Activated effector memory CD4-positive, alpha-beta T cell treated with anti-CD3 and anti-CD28 coated beads, Interleukin-2, amount 50 U/mL, for 16 hours (primary cell): ENCODE measurements at places on chromosomes 6 and 20.

DNA sequence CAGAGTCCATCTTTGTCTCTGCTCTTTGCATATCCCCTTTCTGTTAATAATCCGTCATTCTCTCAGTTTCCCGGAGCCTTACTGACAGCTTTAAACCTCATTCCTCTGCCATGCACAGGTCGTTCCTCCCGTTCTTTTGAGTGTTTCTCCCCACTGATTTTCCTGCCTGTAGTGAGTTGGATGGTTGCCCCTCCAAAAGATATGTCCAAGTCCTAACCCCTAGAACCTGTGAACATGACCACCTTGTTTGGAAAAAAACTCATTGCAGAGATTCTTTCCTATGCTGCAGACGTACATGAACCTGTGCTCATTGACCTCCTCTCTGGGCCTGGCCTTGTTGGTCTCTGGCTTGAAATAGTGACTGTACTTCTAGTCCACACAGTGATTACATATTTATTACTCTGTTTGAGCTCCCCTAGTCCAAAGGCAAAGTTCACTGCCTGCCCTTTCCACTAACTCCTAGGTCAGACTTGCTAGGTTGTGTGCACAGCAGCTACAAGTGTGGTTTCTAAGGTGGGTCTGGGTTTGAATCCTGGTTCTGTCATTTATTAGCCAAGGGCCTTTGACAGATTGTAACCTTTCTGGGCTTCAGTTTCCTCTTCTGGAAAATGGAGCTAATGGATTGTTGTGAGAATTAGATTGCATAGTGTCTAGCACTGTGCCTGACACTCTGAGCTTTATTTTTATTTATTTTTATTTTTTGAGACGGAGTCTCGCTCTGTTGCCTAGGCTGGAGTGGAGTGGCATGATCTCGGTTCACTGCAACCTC is 29.3 kb downstream of the PPARD start:
- no peak for DNase-seq

DNA sequence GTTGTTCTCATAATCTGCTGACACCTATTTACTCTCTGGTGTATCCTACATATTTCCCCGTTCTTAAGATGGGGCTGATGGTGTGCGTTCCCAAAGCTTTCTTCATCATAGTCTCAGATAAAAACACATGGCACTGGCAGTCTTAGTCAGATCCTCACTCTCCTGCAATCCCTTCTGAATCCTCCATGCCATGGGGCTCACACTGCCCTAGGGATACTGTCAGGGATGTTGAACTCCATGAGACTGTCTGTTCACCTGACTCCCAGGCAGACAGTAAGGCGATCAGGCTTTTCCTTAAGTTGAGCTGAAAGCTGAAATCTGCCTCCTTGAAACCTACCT is 76.0 kb downstream of the SLX4IP start:
- no peak for DNase-seq

- DNase-seq = no peak
Observed at GRCh38 chr6:132388291-132388690, 13.0 kb downstream of the MOXD1 start.

DNA sequence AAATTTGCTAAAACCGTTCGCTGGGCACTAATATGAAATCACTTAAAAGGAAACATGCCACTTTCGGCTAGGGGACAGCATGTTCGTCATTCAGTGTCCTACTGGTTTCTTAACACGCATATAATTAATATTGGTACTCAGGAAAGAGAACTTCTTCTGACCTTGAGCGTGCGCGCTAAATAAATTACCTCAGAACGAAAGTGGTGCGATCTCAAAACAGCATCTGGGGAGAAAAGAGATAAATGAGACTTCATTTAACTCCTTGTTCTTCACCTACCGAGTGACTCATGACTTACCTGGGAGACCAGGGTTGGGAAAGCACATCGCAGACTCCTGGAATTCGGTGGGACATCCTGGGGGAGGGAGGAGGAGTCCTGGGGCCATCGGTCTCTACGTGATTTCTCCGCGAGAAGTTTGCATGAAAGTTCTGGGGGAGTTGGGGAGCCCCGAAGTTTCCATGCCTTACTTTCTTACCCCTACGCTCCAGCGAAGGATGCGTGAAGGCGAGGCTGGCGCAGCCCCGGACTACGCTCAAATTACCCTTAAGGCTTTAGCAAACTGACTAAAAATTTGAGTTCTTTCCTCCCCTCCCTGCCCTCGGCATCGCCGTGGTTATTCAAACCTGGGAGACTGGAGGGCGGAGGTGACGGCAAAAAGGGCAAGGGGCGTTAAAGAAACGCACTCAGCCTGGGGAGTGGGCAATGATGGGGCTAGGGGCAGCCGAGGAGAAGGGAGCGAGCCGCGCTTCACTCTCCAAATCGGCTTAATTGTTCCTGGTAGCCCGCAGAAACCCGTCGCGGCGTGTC is 1.1 kb upstream of the BEND6 start:
- no peak for DNase-seq

GRCh38 chr6:99613409-99613704 is 6.7 kb downstream of the PRDM13 start:
- peak; percentile 77 for DNase-seq

GRCh38 chr6:116170358-116171057 is 44.6 kb upstream of the COL10A1 start:
- no peak for DNase-seq

- DNase-seq = no peak
Observed at GRCh38 chr20:4325548-4326187, 310.3 kb upstream of the RNF24 start.

DNA sequence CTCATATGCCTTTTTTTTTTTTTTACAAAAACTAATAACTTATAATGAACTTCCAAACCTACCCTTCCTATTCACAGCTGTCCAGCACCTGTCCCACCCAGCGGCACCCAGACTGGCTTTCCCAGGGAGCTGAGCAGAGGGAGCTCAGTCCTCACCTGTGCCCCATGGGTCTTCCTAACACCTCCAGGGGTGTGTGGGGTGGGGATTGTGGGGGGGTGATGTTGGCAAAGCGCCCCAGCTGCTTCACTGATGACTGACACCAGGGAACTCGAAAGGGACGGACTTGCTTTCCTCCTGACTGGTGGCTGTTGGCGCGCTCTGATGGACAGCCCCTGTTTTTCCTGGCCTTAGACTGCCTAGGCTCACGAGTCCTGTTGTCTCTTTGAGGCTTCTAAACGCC is 14.2 kb upstream of the SYNJ2 start:
- no peak for DNase-seq

DNA sequence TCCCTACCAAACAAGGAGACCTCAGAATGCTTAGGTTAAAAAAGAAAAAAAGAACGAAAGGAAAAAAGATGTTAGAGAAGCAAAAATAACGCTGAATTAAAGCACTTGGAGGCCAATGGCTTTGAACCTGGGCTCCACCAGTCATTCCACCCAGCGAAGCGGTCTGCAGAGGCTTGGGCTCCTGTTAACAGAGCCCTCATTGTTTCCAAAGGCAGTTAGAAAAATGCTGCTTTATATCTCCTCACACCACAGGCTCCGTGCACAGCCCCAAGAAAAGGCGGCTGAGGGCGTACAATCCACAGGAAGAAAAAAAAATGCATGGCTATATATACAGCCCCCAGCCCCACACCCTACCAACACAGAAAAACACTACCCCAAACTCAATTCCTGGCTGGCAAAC is 255.9 kb downstream of the FOXC1 start:
- no peak for DNase-seq

- no peak for DNase-seq
Observed at GRCh38 chr6:10393544-10394225, 21.2 kb downstream of the TFAP2A start.

- DNase-seq = no peak
Observed at GRCh38 chr6:108712946-108713345, 135.3 kb upstream of the ARMC2 start.

- no peak for DNase-seq
Observed at GRCh38 chr6:154399097-154399496, 42.5 kb upstream of the IPCEF1 start.

- DNase-seq = no peak
Observed at GRCh38 chr20:34622821-34623451, 54.0 kb downstream of the PIGU start.

- DNase-seq = peak; percentile 75
Observed at GRCh38 chr20:58818586-58819285, 32.0 kb downstream of the GNAS-AS1 start.

- no peak for DNase-seq
Observed at GRCh38 chr6:137764464-137764863, 102.6 kb upstream of the TNFAIP3 start.

- DNase-seq = no peak
Observed at GRCh38 chr6:78832091-78832808, 35.1 kb upstream of the IRAK1BP1 start.

GRCh38 chr20:46350201-46350985 is 42.1 kb upstream of the CDH22 start:
- no peak for DNase-seq

DNA sequence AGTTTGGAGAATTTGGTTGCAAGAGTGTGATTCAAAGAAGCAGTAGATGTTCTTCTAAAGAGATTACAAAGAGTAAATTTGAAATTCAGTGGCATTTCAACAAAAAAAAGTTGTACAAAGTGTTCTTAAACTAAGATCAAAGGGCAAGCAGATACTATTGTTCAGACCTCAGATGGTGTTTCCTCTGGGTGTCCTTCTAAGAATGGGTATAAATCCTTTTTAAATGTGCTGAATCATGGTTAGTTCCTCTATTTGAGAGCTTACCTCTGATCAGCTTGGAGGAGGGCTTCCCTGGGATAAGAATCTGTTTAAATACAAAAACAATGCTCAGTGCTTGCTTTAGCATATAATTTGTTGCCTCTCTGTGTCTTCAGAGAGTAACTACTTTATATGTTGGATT is 6.3 kb downstream of the BMP6 start:
- DNase-seq = no peak

DNA sequence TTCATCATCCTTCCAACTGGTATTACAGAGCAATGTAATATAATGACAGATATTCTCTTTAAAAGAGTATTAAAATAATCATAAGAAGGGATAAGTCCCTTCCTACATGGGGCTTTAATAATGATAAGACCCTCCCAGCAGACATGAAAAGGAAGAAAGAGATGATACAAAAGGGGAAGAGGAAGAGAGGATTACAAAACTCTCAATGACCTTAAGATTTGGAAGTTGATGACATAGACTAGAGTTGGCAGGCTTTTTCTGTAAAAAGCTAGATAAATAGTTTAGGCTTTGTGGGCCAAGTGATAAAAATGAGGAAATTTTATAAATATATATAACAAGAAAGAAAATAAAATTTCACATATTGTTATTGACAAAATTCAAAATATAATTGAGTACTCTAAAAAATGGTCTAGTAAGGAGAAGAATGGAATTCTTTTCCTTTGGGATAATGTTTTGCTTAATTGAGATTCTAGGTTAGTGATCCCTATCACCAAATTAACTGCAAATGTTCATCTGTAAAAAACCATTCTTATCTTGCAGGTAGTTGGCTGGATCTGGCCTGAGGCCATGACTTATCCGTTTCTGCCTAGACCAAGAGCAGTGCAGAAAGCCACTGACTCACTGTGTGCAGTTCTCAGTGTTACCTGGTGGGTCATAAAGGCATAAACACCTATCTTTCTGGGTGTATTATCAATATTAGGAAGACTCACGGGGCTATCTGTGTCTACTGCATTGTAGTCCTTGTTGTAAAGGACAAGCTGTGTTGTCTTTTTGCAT is 11.0 kb downstream of the RIPOR2 start:
- DNase-seq = no peak

DNA sequence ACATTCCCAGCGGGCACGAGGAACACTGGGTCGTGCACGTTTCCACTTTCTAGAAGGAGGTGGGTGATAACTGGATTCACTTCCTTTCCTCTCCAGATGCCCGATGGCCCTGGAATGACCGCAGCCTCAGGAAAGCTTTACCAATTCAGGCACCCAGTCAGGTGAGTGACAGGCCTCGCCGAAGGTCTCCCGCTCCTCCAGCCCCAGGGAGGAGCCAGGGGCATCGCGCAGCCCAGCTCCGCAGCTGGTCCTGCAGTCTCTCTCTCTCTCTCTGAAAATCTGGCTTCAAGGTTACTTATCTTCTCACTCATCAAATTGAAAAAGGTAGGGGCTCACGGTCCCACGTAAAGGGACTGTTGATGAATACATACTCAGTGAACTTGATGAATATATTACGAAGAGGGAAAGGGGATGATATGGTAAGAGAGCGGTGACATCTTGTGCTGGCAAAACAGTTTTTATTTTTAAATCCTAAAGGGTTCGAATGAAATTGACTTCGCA is 891 bp downstream of the RIPPLY2 start:
- no peak for DNase-seq

- DNase-seq = no peak
Observed at GRCh38 chr6:142543606-142544005, 241.8 kb downstream of the ADGRG6 start.

DNA sequence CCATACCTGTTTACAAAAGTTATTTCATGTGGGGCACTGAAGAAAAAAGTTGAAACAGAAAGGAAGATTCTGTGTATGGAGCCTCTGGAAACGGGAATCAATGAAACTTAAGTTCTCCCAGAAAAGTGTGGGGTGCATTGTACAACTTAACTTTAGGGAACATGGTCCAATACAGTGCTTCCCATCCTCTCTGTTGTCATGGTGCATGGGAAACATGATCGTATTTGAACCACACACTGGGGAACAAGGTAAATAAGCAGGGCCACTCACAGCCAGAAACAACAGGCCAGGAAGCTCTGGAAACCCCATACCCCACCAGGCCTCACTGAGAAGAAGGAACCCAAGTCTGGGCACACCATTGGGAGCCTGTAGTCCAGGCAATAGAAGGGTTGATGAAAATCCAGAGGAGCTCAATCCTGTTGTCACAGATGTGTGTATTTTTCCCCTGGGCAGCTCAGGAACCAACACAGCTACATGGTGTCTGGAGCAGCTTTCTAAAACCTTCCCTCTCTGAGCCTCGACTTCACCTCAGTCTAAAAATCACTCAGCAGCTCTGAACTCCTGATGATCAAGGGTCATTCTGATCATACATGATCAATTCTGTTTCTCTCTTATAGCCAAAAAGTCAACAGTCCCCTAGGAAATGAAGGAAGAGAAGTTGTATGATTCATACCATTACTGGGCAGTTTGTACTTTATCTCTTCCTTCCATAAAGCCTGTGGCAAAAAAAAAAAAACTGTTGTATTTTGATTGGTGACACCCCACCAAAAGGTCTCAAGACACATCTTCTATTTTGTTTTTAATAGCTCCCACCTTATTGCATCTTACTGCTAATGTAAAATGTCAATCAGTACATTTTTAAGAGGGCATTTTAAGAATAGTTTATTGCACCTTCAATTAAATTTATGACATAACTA is 198.5 kb upstream of the TAB2 start:
- DNase-seq = no peak

DNA sequence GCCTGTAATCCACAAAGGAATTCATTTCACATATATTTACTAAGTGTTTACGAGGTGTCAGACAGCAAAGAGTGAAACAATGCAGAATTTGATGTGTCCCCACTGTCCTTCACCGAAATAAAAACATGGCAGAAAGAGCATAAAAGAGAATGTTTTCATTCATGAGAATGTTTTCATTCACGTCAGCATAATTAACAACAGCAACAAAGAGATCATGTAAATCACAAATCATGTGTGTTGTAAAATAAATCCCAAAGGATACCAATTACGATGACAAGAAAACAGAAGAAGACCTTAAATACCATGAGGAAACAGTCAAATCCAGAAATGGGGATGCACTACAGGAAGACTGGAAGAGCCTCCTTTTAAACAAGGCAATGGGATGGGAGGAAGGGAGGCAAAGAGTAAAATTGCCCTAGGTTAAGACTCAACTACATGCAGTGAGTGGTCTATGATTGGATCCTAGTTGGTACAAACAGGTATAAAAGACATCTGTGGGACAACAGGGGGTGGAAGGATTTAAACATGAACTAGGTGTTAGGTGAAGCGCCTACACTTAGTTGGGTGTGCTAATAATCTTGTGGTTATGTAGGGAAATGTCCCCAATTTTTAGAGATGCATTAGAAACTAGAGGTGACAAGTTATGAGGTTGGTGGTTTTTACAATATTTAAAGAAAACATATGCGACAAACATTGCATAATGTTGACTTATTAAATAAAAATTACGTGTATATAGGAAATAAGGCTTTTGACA is 1.5 kb downstream of the ZSCAN31 start:
- no peak for DNase-seq
